ENCODE measurements at places on chromosomes 4 and X.

DNA sequence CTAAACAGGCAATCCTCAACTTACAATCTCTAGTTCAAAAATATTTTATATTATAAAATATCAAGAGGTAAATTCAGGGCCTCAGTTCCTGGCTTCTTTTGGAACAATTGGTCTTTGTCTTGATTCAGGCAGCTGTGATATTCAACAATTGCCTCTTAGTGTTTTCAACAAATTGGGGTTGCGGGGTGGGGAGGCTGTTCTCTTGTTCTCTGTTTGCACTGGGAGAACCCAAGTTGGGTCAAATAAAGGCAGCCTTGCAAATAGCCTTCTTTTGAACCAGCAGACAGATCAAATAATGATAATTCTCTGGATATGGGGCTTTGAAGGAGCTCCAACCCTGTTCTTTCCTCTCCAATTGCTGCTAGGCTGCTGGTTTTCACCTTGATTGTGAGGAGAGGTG is 142.5 kb downstream of the COL4A5 start:
- no peak for DNase-seq

DNA sequence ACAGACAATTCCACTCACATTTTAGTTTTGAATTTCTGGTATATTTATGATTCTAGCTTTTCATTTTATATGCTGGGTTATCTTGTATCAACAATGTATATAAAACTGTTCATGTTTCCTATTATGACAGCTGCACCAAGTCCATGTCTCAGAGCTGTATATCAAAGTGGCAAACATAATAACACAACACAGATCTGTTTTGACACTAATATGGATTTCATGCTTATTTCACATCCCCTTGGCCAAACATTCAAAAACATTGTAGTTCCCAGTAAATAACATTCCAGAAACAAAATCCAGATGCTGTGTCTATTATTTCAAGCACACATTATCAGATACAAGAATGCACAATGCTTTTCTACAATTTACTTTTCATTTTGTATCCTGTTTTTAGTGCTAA is 380.6 kb upstream of the MAGEB2 start:
- no peak for DNase-seq

GRCh38 chrX:119290476-119290875 is 54.4 kb downstream of the PGRMC1 start:
- DNase-seq: no peak

- no peak for DNase-seq
Measured at GRCh38 chrX:55489314-55490009, at the start of gene USP51. Gene USP51 (minus strand): TSS chrX:55489848. CDS start chrX:55488939, 909 bp downstream.

DNA sequence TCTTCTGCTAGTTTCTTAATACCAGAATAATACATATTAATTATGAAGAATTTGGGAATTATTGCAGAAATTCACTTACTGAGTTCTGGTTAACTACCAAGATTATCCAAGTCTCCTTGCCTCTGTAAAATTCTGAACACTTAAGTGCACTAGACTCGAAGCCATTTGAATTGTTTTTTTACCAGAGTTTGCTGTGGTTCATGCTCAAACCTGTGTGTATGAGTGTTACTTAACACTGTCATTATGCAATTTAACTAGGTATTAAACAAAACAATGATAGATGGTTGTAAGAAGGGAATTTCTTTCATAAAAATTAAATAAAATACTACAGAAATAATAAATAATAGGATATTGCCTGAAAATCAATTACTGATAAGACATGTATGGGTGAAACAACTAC is 145.6 kb upstream of the FAT4 start:
- no peak for DNase-seq

Data from mesenteric fat pad (tissue), 1 donor.